Activated naive CD4-positive, alpha-beta T cell treated with anti-CD3 and anti-CD28 coated beads, Interleukin-2, amount 10 ng/mL, durations not matched to agents 7 days and 5 days (primary cell): ENCODE measurements at places on chromosomes 2 and 18.
A peak's percentile ranks its signal among the peaks of the same experiment; 100 is the strongest.

- no peak for DNase-seq
Measured at GRCh38 chr2:20728114-20728758, 61.3 kb downstream of the GDF7 start.

DNA sequence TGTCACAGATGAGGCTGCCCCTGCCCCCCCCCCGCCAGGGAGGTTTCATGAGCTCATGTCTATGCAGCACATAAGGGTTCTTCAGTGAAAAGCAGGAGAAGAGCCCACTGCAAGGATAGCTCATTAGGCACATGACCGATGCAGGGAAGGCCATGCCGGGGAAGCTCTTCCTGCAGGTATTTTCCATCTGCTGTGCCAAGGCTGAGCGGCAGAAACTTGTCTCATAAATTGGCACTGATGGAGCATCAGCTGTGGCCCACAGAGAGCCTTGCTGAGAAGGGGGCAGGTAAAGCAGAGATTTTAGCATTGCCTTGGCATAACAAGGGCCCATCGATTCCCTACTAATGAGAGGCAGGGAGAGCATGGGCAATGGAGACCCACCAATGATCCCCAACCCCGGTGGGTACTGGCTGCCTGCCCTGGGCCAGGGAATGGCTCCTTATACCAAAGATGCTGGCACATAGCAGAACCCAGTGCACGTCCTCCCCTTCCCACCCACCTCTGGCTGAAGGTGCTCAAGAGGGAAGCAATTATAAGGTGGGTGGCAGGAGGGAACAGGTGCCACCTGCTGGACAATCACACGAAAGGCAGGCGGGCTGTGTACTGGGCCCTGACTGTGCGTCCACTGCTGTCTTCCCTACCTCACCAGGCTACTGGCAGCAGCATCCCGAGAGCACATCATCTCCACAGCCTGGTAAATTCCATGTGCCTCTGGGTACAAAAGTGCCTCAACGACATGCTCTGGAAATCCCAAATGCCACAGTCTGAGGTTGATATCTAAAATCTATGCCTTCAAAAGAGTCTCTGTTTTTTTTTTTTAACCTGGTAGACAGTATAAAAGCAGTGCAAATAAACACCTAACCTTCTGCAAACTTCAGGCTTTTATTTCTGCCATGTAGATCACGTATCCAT, 41.4 kb downstream of the STEAP3 start:
- peak; percentile 49 for DNase-seq

- no peak for DNase-seq
Measured at GRCh38 chr2:5985536-5986385, 293.6 kb downstream of the SOX11 start.

GRCh38 chr2:196987649-196988364, 61.3 kb upstream of the PGAP1 start:
- DNase-seq, result no peak

DNA sequence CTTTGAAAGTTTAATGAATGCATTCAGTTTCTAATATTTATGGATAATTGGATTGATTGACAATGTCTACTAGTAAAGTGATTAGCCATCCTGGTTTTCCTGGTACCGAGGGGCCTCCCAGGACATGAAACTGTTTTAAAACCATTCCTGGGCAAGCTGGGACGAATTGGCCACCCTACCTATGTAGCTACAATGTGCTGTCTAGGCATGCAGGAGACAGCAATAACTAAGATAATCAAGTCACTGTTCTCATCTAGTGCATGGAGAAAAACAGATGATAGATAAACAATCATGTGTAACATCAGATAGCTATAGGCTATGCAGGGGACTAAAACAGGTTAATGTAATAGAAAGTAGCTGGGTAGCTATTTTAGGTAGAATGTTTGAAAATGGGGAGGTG, 67.1 kb downstream of the PMAIP1 start:
- no peak for DNase-seq

DNA sequence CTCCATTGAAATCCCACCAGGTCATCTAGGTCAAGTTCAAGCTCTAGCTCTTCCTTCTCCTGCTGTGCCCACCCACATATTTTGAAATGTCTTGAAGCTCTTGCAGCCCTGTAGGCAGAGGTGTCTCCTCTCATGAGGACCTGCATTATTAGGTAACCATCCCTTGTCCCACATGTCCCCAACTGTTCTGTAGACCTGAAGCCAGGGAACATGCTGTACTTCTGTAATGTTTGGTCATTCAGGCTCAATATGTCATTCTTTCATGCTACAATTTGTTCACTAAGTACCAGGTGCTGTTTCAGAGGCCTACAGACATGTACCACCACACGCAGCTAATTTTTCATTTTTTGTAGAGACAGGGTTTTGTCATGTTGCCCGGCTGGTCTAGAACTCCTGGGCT, 22.2 kb downstream of the SLC3A1 start:
- no peak for DNase-seq

DNA sequence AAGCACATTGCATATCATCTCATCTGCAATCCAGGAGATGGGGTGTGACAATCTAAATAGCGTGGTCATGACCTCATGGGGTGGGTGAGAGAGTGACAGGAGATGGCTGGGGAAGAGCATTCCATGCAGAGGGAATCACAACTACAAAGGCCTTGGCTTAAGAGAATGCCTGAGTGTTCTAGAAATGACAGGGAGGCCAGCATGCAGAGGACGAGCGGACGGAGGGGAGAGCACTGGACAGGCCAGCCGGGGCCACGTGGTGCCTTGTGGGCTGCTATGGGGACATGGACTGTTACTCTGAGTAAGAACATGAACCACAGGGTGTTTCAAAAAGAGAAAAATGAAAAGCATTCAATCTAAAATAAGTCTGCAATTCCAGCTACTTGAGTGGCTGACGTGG, 117.9 kb upstream of the ODC1 start:
- no peak for DNase-seq

- no peak for DNase-seq
Measured at GRCh38 chr2:225017713-225018112, 24.6 kb downstream of the DOCK10 start.

- DNase-seq, result no peak
Measured at GRCh38 chr2:110741491-110741980, 9.2 kb downstream of the ACOXL start.

- no peak for DNase-seq
Measured at GRCh38 chr18:46764586-46764985, 7.7 kb upstream of the ST8SIA5 start.

DNA sequence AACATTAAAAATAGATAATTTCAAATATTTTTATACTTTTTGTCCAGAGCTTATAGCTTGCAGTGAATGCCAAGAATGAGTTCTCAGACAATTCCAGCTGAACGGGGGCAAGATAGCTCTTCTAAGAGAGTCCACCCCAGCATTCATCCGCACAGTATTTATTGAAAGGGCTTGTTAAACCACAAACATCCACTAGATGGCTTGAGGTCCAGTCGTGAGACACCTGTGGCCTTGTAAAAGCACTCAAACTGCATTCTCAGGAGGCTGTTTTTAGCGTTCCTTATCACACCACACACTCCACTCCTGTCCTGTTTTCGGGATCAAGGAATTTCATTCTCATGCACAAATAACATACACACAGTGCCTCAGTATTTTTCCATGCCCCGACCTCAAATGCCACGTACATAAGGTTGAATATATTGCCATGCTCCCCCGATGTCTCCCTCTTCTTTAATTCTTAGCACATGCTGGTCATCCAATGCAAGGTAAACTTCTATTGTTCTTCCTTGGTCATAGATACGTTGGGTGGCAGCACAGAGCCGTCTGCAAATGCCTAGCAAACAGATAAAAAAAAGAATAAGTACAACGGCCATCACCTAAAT, 47.4 kb downstream of the DNAJC10 start:
- DNase-seq, result no peak

DNA sequence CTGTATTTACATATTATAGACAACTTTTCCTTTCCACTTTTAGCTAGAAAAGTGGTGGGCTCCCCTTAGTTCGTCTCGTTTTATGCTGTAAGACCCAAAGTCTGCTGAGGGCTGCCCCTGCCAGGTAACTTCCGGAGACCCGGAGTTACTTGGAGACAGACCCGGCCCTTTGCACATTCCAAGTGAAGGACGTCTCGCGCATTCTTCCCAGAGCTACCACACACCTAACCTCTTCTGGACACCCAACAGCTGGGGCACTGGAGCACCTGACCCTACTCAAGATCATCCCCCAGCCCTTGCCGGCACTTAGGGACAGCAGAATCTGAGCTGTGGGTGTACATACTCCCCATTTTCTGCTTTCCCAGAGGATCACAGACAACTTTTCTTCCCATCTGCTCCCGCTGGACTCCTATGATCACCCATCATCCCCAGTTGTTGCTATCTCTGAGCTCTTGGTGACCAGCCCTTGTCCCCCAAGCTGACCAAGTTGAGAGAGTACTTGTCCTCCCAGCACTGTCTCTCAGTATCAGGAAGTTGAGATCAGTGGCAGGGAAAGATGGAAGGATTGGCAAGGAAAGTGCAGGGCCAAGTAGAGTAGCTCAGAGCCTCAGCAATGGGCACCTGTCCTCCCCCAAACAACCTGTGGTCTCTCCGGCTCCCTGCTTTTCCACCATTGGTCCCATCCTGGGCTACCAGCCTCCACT, 8.4 kb upstream of the SATB2 start:
- DNase-seq, result no peak

DNA sequence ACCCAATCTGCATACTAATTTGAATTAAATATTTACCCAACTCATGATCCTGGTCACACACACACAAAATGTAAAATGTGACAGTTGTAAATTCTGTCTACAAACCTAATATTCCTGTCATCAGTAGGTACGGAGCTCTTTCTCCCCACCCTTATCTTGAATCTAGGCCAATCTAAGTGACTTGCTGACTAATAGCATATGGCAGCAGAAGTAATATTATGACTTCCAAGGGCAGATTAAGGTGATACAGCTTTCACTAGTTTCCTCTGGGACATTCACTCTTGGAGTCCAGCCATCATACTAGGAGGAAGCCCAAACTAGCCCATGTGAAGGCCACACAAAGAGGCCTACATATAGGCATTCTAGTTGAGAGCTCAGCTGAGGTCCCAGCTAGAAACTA, 89.4 kb downstream of the TMEM131 start:
- DNase-seq, result no peak

DNA sequence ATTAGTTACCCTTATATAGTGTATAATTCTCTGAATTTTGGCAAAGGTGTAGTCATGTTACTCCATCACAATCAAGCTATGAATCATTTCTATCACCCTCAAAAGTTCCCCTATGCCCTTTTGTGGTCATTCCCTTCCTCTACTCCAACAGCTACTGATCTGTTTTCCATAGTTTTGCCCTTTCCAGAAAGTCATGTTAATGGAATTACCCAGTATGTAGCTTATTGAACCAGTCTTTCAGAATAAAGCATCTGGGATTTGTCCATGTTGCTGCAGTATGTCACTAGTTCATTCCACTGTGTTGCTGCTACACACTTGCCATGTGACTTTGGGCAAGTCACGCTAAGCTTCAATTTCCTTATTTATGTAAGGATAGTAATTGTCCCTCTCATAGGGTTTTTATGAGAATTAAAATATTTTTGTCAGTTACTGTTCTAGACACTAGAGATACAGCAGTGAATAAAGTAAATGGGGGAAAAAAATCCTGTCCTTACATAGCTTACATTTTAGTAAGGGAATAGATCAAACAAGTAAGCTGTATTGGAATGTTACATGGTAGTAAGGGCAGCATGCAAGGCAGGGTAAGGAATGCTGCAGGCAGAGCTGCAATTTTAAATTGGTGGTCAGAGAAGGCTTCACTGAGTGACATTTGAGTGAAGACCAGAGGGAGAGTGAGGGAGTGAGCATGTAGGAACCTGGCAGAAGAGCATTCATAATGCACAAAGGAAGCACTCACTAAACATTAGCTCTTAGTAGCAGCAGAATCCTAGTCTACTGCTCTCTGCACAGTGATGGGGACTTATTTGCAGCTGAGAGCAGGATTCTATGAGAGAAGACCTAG, 80.3 kb upstream of the TSPYL6 start:
- no peak for DNase-seq

GRCh38 chr2:181578829-181579228, 78.1 kb downstream of the CERKL start:
- no peak for DNase-seq

GRCh38 chr2:240848900-240849680, 19.5 kb upstream of the AGXT start:
- DNase-seq, result no peak

GRCh38 chr2:9118383-9118960, 88.1 kb upstream of the ASAP2 start:
- DNase-seq, result no peak

DNA sequence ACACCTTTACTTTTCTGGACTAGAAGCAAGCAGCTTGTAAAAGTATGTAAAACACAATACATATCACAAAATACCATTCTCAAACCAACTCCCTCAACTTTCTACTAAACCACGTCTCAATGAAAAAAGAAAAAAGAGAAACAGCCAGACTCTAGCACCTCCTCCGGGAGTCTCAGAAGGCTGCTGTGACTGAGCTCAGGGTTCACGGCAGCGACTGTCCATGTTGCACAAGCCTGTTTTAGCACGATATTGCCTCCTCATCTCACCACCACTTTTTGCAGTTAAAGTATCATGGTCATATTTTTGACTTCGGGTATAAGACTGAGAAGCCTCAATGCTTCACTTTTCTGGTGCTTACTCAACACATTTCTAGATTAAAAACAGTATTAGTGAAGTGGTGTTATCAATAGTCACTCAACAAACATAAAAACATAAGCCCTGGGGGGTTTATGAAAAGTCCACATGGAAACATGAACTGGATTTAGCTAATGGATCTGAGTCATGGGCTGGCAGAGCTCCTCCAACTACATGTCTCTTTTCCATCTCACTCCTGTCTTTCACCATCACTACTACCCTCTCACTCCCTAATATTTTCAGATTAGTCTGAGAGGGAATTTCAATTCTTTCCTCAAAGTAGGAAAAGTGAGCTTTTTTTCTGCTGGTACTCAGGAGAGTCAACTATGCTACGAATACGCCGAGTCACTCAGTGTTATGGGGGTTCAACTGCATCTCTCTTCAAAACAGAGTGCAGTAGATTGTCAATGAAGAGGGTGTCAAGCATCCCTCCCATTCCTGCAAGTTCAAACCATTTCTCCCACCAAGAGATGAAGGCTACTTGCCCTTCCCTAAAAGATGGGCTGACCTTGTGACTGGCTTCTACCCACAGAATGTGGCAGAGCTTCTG, 113.7 kb downstream of the OSR1 start:
- no peak for DNase-seq

DNA sequence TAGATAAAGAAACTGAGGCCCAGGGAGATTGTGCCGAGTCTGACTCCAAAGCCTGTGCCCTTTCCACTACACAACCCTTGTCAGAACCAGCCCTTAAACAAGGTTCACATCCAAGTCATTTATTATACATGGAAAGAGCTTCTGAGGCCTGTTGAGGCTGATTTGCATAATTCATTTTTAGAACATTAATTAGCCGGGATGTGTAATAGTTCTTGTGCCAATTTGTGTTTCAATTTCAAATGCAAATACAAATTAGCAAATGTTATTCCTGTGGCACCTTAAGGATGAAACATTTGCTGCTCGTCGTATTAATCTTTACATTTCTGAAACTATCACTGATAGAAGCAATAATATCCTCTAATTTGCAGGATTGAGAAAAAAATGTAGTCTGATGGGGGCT, 174.9 kb downstream of the MYCN start:
- no peak for DNase-seq
